Cortex of kidney (tissue), 1 donor: ENCODE measurements at places on chromosomes 6 and 20.

- DNase-seq = no peak
Measured at GRCh38 chr20:40276301-40276700, 412.7 kb downstream of the MAFB start.

DNA sequence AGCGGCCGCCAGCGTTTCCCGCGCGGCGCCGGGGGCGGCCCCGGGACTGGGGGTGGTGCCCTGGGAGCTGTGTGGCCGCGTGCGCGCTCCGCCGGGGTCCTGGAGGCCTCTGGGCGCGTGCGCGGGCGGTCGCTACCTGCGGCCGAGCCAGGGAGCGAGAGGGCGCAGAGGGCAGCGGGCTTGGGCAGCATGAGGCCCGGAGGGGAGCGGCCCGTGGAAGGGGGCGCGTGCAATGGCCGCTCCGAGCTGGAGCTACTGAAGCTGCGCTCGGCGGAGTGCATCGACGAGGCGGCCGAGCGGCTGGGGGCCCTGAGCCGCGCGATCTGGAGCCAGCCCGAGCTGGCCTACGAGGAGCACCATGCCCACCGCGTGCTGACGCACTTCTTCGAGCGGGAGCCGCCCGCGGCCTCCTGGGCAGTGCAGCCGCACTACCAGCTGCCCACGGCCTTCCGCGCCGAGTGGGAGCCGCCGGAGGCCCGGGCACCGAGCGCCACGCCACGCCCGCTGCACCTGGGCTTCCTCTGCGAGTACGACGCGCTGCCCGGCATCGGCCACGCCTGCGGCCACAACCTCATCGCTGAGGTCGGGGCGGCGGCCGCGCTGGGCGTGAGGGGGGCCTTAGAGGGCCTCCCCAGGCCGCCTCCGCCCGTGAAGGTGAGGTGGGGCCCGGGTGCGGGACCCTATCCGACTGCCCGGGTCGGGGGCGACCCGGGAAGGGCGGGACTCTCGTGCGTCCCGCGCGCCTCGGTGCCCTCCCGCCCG lies at the start of gene PM20D2:
Gene PM20D2 (plus strand): TSS at position 100 of the 762 bp plus-strand sequence. CDS start 90 bp downstream, at position 190.
- peak; percentile 19 for DNase-seq

DNA sequence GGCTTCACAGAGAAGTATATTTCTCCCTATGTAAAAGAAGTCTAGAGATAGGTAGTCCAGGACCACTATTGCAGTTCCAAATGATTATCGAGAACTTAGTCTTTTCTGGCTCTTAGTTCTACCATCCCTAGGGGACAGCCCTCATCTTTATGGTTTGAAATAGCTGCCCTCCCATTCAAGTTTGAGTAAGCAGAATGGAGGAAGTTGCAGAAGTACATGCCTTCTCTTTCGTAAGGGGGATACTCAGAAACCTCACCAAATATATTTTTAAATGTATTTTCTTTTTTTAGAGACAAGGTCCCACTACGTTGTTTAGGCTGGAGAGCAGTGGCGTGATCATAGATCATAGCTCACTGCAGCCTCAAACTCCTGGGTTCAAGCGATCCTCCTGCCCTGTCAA lies 236.8 kb upstream of the RREB1 start:
- DNase-seq = no peak

- no peak for DNase-seq
Measured at GRCh38 chr20:52031563-52032303, 159.8 kb downstream of the ZFP64 start.

GRCh38 chr6:47924001-47924400 lies 142.2 kb downstream of the OPN5 start:
- DNase-seq = no peak

DNA sequence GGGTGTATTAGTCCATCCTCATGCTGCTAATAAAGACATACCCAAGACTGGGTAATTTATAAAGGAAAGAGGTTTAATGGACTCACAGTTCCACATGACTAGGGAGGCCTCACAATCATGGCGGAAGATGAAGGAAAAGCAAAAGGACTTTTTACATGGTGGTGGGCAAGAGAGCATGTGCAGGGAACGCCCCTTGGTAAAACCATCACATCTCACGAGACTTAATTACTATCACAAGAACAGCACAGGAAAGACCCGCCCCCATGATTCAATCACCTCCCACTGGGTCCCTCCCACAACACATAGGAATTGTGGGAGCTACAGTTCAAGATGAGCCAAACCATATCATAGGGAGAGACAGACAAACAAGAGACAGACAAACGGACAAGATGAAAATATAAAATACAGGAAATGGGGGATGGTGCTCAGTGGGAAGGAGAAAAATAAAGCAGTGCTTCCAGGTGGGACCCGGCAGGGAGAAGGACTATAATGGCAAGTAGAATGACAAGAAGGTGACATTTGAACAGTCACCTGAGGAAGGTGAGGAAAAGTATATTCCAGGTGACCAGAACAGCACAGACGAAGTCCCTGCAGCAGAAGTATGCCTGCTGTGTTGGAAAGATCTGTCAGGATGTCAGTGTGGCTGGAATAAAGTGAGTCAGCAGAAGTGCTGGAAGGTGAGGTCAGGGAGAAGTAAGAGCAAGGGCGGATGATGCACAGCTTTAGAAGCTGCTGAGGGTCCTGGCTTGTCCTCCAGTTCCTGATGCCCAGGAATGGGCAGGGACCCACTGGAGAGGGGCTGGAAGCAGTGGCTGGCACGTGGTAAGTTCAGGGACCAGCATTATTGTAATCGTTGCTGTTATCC lies 61.1 kb downstream of the SLC2A10 start:
- no peak for DNase-seq

GRCh38 chr6:27873021-27873940 lies 38.9 kb downstream of the OR2B2 start:
- DNase-seq = no peak

DNA sequence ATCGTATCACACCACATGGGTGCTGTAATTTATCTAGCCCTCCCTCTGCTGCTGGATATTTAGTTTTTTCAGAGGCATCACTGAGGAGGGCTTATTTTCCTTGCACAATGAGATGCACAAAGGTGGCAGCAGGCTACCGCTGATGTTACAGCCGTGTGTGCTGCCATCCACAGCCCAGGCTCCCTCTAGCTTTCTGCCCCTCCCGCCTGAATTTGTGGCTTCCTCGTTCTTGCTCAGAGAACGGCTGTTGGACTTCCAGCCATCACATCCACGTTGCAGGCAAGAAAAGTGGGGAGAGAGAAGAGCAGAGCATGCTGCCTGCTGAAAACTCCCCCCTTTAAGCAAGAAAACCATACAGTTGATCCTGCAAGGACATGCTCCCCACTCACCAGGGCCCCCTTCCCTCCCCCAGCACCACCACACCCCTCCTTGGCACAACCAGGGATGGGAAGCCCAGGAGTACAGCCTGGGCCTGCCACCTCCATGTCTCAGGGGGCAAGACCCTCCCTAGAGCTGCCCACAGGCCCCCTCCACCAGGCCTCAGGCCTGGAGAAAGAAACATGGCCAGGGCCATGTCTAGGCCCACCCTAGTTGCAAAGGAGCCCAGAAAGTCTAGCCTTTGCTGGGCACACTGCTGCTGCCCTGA lies 102.6 kb downstream of the MRPL14 start:
- no peak for DNase-seq

- no peak for DNase-seq
Measured at GRCh38 chr6:43916924-43917877, 147.2 kb downstream of the VEGFA start.

GRCh38 chr6:146305092-146305491 lies 238.5 kb upstream of the RAB32 start:
- no peak for DNase-seq

DNA sequence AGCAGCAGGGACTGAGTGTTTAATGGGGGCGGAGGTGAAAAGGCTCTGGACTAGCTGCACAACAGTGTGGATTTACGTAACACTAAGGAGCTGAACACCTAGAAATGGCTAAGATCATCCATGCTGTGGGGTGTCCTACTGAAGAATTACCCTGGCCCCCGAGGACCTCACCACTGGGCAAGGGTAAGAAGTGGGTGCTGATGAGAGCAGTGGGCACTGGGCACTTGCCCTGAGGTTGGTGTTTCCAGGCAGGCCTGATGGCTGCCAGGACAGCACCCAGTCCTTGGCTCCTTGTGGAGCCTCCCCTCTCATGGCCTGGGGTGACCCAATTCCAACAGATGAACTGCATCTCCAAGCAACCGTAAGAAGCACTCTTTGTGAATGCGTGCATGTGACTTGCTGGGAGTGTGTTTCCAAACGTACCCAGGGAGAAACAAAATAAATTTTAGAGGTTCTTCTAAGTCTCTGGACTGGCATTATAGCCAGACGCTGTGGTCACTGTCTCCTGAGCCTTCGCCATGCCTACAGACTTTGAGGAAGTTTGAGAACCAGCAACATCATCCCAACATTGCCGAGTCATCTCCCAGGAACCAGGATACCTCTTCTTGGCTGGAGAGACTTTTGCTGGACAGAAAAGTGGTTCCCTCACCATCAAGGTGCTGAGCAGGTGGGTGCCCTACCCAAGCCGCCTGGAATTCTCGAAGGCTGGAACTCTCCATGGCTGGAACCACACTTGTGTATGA lies 245.9 kb downstream of the ERMARD start:
- DNase-seq = no peak

GRCh38 chr6:3876866-3877265 lies 27.7 kb downstream of the FAM50B start:
- no peak for DNase-seq

GRCh38 chr20:36856691-36857635 lies 19.0 kb upstream of the TLDC2 start:
- DNase-seq = no peak

- no peak for DNase-seq
Measured at GRCh38 chr6:137761072-137761471, 106.0 kb upstream of the TNFAIP3 start.

DNA sequence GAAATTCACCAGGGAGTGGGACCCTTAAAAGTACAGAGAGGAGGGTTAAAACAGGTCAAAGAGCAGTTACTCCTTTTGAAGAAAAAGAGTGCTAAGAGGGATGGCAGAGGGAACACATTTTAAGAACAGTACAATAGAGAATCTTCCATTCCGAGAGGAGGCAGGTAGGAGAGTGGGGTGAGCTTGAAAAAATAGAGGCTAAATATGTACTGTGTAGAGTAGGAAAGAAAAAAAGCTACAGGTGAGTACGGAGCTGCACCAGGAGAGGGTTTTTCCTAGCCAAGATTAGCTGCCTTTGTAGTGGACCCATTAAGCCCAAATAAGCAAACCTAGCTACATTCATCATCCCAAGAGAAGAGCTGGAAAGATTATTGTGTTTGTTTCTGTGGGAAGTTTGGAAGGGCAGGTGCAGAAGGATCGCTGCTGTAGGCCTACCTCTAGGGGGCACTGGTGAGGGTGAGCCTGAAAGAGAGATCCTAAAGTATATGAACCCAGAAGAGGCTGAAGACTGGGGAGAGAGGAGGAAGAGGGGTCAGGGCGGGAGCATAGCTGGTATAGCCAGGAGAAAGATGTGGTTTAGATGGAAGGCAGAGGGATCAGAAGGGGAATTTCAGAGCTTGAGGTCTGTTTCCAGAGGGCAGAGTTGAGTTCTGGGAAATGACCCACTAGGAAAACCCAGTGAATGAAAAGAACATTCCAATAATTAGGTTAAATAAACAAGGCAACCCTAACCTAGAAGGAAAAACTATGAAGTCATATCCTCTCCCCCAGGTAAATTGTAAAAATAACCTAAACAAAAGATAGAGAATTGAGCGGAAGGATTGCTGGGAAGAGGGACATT lies 50.2 kb upstream of the HINT3 start:
- no peak for DNase-seq

- DNase-seq = no peak
Measured at GRCh38 chr6:130252527-130253237, 29.9 kb upstream of the SAMD3 start.

- DNase-seq = no peak
Measured at GRCh38 chr6:133184798-133185372, 56.3 kb upstream of the EYA4 start.

DNA sequence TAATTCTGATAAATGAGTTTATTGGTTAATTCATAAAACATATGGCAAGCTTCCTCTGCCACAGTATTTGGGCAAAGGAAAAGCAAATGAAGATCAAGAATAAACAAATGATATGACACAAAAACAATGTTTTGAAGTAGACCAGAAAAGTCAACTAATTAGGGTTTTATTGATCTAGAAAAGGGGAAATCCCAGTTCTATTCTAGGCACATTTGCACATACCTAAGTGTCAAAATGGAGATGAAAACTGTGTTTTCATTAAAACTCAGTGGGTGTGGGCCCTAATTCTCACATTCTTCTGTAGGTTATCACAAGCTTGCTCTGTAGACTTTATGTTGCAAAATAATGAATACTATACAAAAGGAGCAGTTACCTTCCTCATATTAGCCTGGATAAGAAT lies 69.0 kb upstream of the TENT5A start:
- no peak for DNase-seq

DNA sequence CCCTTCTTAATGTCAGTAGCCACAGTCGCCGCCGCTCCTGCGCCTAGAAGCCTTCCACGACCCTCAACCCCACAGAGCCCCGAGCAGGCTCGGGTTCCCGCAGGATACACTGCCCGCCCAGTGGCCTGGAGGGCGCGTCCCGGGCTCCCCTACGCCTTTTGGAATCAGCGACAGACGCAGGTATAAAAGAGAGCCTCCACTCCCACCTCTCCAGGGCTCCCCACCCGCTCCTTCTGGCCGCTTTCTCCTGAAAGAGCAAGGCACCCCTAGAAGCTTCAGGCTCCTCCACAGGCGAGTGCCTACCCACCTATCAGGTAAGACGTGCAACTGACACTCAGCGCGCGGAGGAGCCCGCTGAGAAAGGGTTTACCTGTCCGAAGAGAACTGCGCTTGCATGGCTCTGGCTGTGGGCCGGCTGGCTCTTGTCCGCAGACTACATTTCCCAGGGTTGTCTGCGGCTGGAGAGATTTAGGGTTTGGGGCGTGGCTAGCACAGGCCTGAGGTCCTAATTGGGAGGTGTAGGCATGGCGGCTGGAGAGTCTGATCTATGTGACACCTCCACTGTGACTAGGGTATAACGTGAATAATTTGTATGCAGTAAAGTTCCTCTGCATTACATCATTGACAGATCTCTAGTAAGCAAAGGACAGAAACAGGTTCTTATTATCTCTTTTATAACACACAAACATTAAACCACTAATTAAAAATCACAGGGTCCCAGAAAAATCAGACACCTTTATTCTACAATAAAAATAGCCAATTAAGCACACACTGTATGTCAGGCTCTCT lies 13.5 kb upstream of the ZNF391 start:
- no peak for DNase-seq

GRCh38 chr20:56839786-56840185 lies 210.7 kb downstream of the TFAP2C start:
- DNase-seq = no peak

DNA sequence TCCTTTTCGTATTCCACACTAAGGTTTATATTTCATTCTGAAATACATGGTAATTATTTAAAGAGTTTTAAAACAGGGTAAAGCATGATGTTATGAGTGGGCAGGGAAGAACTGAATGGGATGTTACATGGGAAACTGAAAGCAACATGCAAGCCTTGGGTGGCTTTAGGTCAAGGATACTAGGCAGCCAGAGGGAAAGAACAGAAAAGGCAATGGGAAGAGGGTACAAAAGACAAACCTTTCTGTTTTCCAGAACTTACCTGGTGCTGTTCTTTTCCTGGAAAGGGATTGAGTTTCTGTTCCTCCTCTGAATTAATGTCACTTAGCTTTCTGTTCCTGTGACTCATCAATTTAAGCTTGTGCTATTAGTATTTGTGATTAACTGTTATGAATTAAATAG lies 71.2 kb upstream of the SMIM8 start:
- DNase-seq = no peak

GRCh38 chr6:156164701-156165452 lies 612.3 kb upstream of the ARID1B start:
- no peak for DNase-seq

- no peak for DNase-seq
Measured at GRCh38 chr6:56604186-56604585, 38.5 kb downstream of the DST start.
